ENCODE measurements at places on chromosomes 2 and 18.

- peak; percentile 24 for DNase-seq
Observed at GRCh38 chr2:11343650-11344341, 640 bp downstream of the ROCK2 start.

DNA sequence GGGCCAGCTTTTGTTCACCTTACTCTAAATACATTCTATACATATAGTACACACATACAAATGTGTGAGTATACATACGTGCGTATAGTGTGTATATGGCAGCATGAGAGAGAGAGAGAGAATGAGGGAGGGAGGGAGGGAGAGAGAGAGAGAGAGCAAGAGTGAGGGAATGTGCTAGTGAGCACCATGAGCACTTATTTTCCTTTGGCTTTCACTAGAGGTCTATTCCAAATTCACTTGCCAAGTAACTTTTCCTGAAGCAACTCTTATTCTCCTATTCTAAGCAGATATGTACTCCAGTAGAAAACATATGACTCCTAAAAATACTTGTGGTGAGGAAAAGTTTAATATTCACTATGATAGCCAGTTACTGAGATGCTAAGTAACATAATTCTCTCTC lies 85.7 kb downstream of the COBLL1 start:
- no peak for DNase-seq

GRCh38 chr18:44988821-44989587 lies 308.3 kb downstream of the SETBP1 start:
- no peak for DNase-seq

GRCh38 chr2:54599914-54600313 lies 123.5 kb upstream of the EML6 start:
- no peak for DNase-seq

DNA sequence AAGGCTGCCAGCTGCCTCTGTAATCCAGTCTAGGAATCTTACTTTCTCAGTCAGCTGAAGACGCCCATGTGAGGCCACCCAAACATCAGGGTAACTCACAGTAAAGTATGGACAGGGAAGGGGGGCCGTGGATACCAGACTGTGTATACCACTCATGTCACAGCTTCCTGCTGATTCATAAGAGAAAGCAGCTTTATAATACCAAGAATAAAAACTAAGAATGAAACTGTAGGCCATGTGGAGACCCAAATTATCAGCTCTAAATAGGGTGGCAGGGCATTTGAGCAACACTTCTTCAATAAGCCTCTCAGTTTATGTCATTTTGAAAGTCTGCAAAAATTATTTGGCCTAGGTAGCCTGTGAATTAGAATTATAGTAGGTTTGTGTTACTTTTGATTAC lies 115.0 kb upstream of the CDCA7 start:
- no peak for DNase-seq
